ENCODE measurements at places on chromosomes 11 and 22.
A peak's percentile ranks its signal among the peaks of the same experiment; 100 is the strongest.

DNA sequence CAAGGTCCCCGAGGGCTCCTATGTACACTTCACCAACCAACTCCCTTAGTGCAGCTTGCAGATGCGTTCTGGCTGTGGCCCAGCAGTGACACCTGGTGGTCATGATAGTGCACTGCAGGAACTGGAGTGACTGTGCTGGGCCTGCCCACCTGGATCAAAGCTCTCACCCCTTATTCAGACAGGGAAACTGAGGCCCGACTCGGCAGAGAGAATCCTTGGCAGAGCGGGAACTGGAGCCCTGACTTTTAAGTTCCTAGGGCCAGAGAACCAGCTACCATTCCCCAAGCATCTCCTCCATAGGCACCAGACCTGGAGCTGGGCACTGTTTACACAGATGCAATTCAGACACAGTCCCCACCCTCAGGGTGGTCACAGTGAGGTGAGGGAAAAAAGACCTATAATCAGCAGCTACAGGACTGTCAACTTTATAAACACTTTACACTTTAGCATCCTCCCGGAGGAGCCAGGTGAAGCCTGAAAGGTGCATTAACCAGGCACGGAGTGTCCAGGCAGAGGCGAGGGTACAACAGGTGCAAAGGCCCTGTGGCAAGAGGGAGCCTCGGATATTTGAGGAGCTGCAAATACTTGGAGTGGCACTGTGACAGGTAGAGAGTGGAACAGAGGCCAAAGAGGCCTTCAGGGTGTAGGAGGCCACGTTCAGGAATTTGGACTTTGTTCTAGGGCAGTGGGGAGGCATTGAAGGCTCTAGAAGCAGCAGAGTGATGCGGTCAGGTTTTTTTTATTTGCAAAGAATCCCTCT lies 22.0 kb downstream of the RHBDD3 start:
- peak; percentile 82 for DNase-seq

GRCh38 chr11:11265994-11266606 lies 87.0 kb downstream of the CSNK2A3 start:
- no peak for DNase-seq

DNA sequence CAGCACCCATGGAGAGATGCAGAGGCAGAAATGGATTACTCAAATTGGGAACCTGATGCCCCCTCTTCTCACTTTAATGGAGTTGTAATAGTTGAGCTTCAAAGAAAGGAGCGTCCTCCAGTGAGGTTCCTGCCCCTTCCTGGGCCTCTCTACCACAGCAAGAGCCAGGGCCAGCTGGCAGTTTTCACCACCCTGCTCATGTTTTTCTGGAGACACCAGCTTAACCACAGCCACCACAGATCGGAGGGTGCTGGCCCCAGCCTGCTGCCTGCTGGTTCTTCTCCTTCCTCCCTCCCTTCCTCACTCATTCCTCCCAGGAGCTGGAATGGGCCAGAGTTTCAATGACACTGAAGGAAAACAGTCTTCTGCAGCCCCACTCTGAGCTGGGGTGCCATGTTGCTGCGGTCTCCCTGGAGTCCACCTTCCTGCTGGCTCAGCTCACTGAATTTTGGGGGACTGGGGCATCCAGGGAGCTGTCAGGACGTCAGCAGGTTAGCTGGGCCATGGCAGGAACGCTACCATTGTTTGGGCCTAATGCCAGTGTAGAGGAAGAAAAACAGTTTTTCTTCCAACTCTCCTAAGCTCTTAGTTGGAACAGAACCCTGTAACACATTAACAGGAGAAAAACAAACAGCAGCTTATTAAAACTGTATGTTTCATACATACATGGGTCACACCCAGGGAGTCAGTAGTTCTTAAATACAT lies 57.7 kb downstream of the TRAF6 start:
- DNase-seq = no peak

GRCh38 chr11:115338476-115338875 lies 165.7 kb downstream of the CADM1 start:
- DNase-seq = no peak

DNA sequence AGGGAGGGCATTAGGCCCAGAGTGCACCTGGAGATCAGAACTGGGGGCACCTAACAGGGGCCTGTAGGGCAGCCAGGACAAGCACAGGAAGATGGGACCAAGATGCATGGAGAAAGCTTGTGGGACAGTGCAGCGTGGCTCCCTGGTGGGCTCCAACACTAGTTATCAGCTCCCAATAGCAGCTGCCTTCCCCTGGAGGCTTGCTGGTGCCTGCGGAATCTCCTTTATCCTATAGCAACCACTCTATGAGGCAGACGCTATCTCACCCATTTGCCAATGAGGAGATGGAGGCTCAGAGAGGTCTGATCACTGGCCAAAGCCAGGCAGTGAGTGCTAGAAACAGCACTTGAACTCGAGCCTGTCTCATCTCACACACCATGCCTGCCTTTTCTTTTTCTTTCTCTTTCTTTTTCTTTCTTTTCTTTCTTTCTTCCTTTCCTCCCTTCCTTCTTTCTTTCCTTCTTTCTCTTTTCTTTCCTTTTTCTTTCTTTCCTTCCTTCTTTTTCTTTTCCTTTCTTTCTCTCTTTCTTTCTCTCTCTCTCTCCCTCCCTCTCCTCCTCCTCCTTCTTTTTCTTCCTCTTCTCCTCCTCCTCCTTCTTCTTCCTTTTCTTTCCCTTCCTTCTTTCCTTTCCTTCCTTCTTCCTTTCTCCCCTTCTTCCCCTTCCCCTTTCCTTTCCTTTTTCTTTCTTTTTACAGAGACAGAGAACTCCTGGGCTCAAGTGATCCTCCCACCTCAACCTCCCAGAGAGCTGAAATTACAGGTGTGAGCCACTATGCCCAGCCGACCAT lies 16.1 kb upstream of the SEC14L4 start:
- no peak for DNase-seq

DNA sequence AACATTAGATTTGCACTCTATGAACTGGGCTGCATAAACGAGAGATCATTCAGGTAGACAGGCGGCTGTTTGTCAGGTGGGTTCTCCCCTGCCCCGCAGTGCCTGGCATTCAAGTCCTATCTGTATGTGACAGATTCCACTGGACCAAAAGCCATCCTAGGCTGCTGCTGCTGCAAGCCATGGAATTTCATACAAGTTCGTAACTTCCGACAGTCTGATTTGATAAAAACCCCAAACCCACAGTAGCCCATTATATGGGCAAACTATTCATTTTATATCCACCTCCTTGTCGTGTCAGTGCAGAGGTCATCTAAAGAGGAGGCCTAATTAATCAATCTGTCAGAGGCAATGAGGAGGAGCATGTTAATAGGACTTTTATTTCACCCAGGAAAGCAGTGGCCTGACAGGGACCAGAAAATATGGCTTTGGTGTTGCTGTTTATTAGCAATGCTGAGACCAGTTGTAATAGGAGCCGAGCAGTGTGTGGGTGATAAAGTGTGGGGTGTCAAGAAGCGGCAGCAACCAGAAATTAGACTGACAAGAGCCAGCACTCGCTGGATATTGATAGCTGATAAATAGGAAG lies 124.2 kb downstream of the ARL14EP start:
- DNase-seq = no peak

GRCh38 chr11:125621995-125622394 lies 3.0 kb upstream of the CHEK1 start:
- no peak for DNase-seq

DNA sequence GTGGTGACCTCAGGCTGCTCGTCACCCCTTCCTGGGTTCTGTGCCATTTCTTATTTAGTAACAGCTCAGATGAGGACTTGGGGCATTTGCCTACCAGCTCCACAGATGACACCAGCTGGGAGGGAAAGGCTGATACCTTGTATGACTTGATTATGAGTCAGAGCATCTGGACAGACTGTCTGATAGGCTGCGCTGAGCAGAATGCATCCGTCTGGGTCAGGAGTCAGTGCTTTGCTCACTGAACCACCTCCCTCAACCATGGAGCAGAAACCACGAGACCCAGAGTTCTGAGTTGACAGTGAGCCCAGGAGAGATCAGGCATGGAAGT lies 6.8 kb downstream of the ST14 start:
- peak; percentile 71 for DNase-seq

GRCh38 chr22:41504397-41504796 lies 35.5 kb downstream of the ACO2 start:
- peak; percentile 68 for DNase-seq

- DNase-seq = no peak
Measured at GRCh38 chr11:114705280-114706024, 27.1 kb downstream of the NXPE2 start.

- no peak for DNase-seq
Measured at GRCh38 chr11:110455718-110456117, 26.0 kb downstream of the FDX1 start.

DNA sequence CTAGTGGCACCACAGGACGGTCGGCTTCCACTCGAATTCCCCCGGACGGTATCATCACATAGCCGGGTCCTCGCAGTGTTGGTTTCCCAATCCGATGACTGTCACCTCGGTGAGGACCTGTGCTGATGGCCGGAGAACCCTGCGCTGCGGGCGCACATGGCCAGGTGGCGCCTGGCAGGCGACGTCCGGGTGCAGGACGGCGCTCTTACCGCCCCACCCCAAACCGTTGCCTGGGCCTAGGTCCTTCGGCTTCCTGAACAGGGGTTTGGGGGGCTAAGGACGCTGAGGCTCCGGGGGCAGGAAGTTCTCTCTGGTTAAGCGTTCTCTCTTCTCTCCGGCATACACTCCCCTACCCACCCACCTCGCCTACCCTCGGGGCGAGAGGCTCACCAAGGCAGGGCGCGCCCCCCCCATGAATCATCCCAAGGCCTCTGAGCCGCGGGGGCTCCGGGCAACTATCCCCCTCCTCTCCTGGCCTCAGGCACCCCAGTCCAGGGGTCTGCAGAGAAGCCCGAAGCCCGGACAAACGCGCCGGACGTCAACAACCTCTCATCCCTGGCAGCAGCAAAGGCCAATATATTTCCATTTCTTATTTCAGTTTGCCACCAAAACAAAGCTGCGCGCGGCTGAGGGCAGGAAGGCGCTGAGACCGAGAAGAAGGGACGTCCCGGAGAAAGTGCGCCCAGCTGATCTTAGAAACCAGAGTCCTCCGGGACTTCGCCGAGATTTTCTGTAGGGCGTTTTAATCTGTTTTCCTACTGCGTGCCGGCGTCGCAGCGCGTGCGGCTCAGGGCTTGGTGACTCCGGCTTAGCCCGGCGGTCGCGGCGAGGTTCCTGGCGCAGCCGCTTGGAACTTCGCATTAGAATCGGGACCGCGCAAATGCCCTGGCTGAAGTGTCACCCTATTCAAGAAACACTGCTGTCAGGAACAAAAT lies 5.6 kb downstream of the ALX4 start:
- DNase-seq = no peak

DNA sequence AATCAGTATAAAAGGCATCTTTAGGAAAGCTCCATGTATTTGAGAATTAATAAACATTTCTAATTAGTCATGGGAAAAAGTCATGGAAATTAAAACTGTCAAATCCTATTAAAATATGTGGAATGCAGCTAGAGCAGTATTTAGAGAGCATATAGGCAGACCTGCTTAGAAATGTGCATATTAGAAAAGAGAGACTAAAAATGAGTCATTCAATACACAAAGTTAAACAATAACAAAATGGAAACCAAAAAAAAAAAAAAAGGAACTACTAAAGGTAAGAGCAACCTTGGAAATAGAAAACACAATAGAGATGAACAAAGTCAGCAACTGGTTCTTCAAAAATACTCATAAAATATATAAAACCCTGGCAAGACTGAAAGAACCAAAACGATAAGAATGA lies 59.7 kb upstream of the RASSF10 start:
- no peak for DNase-seq

DNA sequence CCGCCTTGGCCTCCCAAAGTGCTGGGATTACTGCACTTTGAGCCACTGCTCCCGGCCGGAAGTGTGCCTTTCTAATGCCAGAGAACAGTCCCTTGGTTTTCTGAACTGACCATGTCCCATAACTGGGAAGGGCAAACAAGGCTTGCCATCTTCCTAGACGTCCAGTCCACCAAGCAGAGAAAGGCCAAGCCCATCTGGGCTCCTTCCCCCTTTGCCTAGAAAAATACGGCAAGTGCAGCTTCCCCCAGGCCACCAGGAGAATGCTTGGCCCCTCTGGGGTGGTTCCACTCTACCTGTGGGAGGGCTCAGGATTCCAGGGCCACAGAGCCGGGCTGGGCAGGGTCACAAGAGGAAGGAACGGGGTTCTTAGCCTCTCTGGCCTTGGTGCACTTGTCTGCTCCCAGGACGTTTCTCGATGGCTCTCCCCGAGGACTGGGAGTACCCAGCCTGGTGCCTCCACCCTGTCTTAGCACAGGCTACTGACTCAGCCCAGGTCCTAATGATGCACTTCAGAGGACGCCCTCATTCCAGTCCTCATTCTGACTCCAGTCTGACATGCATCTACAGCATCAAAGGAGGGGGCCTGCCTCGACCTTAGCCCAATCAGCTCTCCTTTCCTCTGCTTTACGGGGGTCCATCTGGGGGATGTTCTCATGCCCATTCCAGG lies 1.2 kb downstream of the USP2 start:
- no peak for DNase-seq

GRCh38 chr11:79482800-79483199 lies 42.0 kb upstream of the TENM4 start:
- no peak for DNase-seq

GRCh38 chr11:72112978-72113808 lies 698 bp upstream of the ANAPC15 start:
- DNase-seq = peak; percentile 35

- DNase-seq = no peak
Measured at GRCh38 chr11:33885338-33886005, 6.4 kb downstream of the LMO2 start.

Measured in NCI-H2171 treated with DMSO at 0.1 percent for 48 hours (cell line).